AG10803 (cell line): ENCODE measurements at places on chromosomes 7 and 10.

DNA sequence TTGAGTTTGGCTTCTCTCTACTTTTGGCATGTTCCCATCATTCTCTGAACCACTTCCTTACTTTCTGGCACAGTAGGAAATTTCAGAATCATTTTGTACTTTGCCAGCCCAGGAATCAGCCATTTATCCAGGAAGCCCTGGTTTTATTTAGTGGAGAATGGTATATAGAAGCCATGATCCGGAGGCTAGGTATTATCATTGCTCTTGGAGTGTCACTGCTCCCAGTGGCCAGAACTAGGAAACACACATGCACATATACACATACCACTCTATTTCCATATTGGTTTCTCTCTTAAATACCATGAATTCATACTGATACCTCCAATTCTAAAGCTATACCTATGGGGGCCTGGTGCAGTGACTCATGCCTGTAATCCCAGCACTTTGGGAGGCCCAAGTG, 36.3 kb downstream of the SUFU start:
- DNase-seq, result peak; percentile 18

- DNase-seq, result peak; percentile 98
Observed at GRCh38 chr7:54758702-54759592, at the start of gene SEC61G. Gene SEC61G (minus strand): TSS chr7:54759211. CDS start chr7:54757588, 1,623 bp downstream.

- no peak for DNase-seq
Observed at GRCh38 chr10:75773813-75774782, 342.7 kb downstream of the LRMDA start.

DNA sequence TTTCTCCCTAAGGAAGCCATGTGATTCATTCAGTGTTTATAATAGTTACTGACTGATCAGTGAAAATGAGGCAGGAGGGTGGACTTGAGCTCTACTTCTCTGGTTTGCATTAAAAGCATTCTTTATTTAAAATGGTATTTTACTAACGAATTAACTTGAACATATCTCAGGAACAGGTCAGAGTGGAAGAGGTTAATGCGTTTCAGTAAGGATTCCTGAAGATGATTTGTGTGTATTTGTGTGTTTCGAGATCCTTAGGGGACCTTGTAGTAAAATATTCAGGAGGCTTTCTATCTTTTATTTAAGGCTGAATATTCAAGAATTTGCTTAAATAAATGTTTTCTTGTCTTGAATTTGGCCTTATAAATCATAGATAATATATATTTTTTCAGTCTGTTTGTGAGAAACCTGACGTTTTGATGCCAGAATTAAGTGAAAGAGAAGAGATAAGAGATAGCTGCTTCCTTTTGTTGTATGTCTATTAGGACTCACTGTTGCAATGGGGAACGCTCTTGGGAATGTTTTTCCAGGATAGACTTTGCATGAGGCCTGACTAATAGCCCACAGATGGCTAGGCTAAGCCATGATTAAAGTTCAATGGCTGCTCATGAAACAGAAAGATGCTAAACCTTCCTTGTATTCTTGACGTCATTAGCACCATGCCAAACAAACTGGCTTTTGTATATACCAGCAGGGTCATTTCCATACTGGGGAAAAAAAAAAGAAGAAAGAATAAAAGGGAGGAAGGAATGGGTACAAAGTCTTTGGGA, 93.8 kb upstream of the MTPN start:
- no peak for DNase-seq

- DNase-seq, result peak; percentile 25
Observed at GRCh38 chr10:23643111-23643780, 204.4 kb downstream of the OTUD1 start.
